NCI-H2029 treated with DMSO at 0.1 percent for 48 hours (cell line): ENCODE measurements at places on chromosomes 1 and 21.

- DNase-seq = peak; percentile 51
Measured at GRCh38 chr1:228804640-228805413, 69.5 kb downstream of the RHOU start.

DNA sequence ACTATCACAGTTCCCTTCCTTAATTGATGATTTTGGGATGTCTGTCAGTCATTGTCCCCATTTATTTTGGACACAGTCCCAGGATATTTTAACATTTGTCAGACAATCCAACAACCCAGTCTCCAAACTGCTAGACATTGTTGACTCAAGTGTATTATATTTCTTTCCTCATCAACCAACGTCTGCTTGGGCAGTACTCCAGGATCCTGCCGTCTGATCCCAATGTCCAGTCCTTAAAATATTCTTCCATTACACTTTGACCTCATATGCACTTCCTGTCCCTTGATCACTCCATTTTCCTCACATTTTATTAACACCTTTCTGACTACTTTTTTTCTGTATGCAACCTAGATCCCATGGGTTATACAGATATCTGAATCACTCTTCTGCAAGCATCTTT lies 39.8 kb upstream of the KIAA0040 start:
- peak; percentile 17 for DNase-seq

DNA sequence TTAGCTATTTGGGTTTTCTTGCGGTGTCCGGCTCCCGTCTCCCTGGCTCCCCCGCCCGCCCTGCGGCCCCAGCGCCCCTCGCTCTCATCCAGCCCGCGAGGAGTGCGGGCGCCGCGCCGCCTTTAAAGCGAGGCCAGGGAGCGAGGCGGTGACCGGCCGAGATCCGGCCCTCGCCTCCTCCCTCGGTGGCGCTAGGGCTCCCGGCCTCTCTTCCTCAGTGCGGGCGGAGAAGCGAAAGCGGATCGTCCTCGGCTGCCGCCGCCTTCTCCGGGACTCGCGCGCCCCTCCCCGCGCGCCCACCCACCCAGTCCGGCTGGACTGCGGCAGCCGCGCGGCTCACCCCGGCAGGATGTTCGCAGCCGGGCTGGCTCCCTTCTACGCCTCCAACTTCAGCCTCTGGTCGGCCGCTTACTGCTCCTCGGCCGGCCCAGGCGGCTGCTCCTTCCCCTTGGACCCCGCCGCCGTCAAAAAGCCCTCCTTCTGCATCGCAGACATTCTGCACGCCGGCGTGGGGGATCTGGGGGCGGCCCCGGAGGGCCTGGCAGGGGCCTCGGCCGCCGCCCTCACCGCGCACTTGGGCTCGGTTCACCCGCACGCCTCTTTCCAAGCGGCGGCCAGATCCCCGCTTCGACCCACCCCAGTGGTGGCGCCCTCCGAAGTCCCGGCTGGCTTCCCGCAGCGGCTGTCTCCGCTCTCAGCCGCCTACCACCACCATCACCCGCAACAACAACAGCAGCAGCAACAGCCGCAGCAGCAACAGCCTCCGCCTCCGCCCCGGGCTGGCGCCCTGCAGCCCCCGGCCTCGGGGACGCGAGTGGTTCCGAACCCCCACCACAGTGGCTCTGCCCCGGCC lies 492 bp downstream of the HLX start:
- no peak for DNase-seq

DNA sequence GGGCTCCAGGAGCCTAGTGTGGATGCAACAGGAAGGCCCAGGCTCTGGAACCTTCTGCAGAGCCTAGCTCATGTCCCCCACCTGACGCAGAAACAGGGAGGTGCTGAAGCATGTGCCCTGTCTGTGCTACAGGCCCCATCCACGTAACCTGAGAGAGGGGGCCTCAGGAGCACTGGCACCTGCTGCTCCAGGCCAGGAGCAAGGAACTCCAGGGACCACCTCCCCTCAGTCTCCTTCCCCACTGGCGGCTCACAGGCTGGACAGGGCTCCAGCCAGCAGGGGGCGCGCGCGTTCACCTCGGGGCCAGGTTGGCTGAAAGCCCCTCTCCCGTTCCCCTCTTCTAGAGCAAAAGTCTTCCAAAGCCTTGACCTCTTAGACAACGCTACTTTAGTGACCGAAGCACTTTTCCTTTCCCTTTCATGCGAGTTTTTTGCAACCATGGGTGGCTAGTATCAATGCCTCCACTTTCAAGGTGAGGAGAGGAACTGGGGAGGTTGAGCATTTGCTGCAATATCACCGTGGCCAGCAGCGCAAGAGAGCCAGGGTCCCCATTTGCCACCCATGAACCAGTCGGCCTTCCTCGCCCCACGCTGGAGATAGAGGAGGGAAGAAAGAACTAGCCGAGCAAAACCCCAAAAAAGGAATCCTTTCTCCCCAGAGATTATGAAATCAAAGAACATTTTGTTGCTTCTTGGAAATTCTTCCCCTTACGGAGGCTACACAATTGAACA lies 52.4 kb upstream of the GPR157 start:
- DNase-seq = no peak

GRCh38 chr21:37758982-37759381 lies 157.3 kb downstream of the KCNJ6 start:
- peak; percentile 43 for DNase-seq
